Endodermal cell (in vitro differentiated cells): ENCODE measurements at places on chromosomes 12 and 14. TPM values are rescaled to one million over a fixed set of nuclear protein-coding genes. Genes with fewer than 3 reads are reported as not detected.

SLC5A8 gene
- not detected in 2 replicates for total RNA-seq

TSPAN19 gene
- not detected in 3 replicates for total RNA-seq

- no peaks in the 10 kb centered on the region for H3K36me3 ChIP-seq
- DNase-seq, result no peak
- H3K27ac ChIP-seq, result no peak overlapping the region
- H3K4me3 ChIP-seq, result no peak overlapping the region
- H3K27me3 ChIP-seq, result no peaks in the 10 kb centered on the region
These were observed 151.7 kb downstream of the RPAP3 start for GRCh38 chr12:47554046-47554653.

- peak; percentile 88 for DNase-seq
- H3K4me3 ChIP-seq, result no peak overlapping the region
- no peak overlapping the region for H3K27ac ChIP-seq
- H3K4me1 ChIP-seq, result no peaks in the 10 kb centered on the region
- no peaks in the 10 kb centered on the region for H3K27me3 ChIP-seq
These were observed 1.6 kb downstream of the CMKLR1 start for GRCh38 chr12:108337235-108338223.

DNA sequence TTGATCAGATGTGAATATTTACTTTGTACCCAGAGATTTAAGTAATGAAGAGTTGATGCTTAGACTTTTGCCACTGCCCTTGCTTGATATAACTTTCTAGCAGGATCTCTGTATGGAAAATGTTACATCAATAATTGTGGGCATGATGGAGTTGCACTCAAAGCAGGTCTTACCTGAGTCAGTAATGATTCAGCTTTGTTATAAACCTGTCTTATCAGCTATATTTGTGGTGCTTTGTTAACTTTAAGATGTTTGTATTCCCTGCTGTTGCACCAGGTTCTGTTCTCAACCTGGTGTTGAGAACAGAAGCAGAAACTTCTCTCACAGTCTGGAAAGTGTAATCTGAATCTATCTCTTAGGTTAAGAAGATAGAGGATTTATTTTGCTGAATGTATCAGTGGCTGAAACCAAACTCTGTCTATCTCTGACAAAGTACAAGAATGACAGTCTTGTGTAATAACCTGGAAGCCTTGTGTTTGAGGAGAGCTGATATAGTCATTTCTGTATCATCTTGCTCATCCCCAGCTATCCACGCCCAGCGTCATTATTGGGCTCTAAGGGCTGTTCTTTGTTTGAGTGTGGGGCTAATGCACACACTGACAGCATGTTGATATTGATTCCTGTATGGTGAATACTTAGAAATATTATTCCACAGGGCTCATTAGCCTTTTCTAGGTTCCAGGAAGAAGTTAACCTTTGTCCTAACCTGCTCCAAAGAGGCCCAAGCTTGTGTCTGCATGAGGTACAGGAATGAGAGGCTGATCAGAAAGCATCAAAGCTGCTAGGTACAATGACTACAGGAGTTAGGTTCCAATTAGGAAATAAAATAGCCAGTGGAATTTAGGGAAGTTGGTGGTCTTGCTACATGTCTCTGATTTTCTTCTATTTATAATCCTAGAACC is 3.6 kb downstream of the AKAP6 start:
- H3K27me3 ChIP-seq, result no peaks in the 10 kb centered on the region
- no peak overlapping the region for H3K4me3 ChIP-seq
- no peak overlapping the region for H3K27ac ChIP-seq
- no peaks in the 10 kb centered on the region for H3K36me3 ChIP-seq
- H3K4me1 ChIP-seq, result no peaks in the 10 kb centered on the region

DNA sequence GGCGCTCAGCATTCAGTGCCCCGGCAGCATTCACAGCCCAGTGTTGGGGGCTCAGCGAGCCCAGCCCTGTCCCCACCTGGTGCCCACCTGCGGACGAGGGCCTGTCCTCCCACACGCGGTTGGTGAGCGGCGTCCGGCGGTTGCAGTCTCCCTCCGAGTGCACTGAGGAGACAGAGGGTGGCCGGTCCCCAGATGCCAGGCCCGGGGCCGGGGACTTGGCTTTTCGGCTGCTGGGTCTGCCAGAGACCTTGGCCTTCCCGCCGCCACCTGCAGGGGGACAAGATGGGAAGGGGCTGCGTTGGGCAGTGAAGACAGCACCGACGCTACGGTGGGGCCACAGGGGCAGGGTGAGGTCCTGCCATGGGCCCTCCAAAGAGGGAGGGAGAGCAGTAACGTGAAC is 31.2 kb downstream of the RFLNA start:
- no peak overlapping the region for H3K4me3 ChIP-seq
- no peaks in the 10 kb centered on the region for H3K4me1 ChIP-seq
- peaks cover 30% of the 10 kb centered on the region for H3K36me3 ChIP-seq
- DNase-seq, result peak; percentile 71
- H3K27me3 ChIP-seq, result no peaks in the 10 kb centered on the region
- no peak overlapping the region for H3K27ac ChIP-seq

GRCh38 chr12:68236421-68237059 is 10.9 kb upstream of the IL26 start:
- H3K4me3 ChIP-seq, result no peak overlapping the region
- H3K27me3 ChIP-seq, result no peaks in the 10 kb centered on the region
- no peak overlapping the region for H3K27ac ChIP-seq
- no peaks in the 10 kb centered on the region for H3K36me3 ChIP-seq

- peak; percentile 54 for DNase-seq
- H3K36me3 ChIP-seq, result no peaks in the 10 kb centered on the region
- H3K27me3 ChIP-seq, result no peaks in the 10 kb centered on the region
- H3K27ac ChIP-seq, result no peak overlapping the region
These were observed 526.1 kb downstream of the CCER1 start for GRCh38 chr12:90428881-90429280.

GRCh38 chr12:107441665-107442300 is 243.8 kb upstream of the PWP1 start:
- no peak for DNase-seq
- H3K27me3 ChIP-seq, result no peaks in the 10 kb centered on the region
- no peak overlapping the region for H3K27ac ChIP-seq
- H3K4me1 ChIP-seq, result no peaks in the 10 kb centered on the region
